Upper lobe of right lung (tissue), 1 donor: ENCODE measurements at places on chromosomes 4 and X.

- DNase-seq = no peak
Observed at GRCh38 chr4:174910271-174910670, 7.9 kb upstream of the ADAM29 start.

GRCh38 chr4:186755550-186756519, 32.2 kb upstream of the FAT1 start:
- no peak for DNase-seq

- no peak for DNase-seq
Observed at GRCh38 chr4:16760617-16761363, 137.7 kb downstream of the LDB2 start.

GRCh38 chr4:64883087-64883807, 474.0 kb upstream of the TECRL start:
- DNase-seq = no peak

DNA sequence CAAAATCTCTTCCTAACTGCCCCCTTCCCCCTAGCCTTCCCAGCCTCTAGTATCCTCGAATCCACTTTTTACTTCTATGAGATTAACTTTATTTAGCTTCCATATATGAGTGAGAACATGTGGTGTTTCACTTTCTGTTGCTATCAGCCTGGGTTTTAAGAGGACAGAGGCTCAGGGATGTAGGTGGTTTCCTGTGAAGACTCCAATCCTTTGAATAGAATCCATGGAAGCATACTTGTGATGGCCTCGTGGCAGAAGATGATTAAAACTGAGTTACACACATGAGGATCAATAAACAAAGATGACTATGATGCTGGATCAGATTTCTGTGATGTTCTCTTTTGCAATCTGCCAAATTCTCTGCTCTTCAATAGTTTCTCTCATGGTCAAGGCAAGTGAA, 29.8 kb downstream of the CD99L2 start:
- DNase-seq = no peak

DNA sequence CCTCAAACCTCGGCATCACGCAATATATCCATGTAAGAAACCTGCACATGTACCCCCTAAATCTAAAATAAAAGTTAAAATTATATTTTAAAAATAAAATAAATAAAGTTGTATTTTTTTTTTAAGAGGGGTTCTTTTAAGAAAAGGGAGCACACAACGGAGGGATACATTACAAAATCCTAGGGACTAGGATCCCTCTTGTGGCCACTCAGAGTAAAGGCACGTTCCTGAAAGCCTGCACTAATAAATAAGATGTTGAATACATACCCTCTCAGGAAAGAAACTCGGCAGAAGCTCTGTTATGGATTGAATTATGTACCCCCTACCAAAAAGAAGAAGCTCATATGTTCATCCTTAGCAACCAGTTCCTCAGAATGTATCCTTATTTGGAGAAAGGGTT, 50.9 kb upstream of the PRDX4 start:
- DNase-seq = no peak

DNA sequence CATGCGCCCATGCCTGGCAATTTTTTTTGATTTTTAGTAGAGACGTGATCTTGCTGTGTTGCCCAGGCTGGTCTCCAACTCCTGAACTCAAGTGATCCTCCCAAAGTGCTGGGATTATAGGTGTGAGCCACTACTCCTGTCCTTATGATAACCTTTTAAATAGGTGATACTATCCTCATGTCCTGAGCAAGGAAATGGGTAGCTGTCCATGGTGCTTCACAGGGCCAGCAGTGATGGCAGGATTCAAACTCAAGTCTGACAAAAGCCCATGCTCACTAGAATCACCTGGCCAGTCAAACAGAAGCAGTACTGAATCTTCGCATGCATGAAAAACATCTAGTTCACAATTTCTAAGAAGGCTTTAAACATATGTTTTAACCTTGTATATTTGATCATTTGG, 235.1 kb downstream of the NR3C2 start:
- no peak for DNase-seq

DNA sequence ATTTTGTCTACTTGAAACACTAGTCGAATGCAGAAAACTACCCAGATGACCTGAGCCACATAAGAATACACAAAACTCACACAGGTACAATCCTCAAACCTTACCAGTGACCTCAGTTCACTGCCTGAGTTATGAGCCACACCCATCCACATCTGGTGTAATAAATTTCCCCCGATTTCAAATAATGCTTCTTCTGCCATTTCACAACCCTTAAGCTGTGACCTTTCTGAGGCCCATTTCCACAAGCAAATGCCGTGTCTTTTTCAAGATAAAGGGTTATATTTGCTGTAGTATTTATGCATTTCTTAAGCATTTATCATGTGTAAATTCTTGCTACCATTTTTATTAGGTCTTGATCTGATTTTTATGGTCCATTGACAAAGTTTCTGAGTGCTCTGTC, 1.8 kb upstream of the ARHGEF38 start:
- DNase-seq = no peak

DNA sequence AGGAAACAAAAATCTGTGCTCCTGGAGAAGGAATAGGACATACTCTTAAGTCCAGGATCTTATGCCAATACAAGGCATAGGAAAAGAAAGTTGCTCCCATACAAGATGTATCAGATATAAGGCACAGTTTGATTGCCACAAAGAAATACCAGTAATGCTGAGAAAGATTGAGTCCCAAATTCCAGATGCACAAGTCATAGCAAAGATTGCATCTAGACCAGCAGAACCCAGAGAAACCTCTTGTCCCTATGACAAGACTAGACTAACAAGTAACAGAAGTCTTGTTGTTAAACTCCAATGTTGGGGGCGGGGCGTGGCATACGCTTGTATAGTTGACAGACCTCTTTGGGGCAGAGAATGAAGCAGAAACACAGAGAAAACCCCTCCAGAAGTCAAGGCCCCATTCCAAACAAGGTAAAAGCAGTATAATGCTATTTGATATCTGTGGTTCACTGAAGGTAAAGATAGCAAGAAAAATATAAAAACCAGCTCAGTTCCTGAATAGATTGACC, 671.5 kb upstream of the GRIA3 start:
- DNase-seq = no peak

GRCh38 chr4:93814722-93815121, 13.8 kb upstream of the ATOH1 start:
- no peak for DNase-seq

DNA sequence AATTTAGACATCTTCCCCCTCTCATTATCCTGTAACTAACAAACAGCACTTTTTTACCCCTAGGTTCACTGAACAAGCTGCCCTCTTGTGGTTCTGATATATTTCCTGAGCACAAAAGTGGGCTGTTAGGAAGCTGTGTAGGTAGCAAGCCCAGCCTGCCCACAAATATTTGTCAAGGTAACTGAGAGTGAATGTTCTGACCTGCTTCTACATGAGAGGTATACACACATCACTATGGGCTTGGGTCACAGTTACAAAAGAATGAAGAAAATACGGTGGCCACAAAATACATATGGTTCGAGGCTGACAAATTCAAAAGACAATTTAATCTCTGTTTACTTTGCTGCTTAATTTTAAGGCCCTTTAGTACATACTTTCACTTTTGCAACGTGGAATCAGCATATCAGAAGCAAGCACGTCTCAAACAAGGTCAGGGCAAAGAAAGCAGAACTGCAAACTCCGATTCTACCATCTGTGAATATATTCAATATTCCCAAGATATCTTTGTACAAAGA, 78.7 kb downstream of the RBM47 start:
- no peak for DNase-seq

DNA sequence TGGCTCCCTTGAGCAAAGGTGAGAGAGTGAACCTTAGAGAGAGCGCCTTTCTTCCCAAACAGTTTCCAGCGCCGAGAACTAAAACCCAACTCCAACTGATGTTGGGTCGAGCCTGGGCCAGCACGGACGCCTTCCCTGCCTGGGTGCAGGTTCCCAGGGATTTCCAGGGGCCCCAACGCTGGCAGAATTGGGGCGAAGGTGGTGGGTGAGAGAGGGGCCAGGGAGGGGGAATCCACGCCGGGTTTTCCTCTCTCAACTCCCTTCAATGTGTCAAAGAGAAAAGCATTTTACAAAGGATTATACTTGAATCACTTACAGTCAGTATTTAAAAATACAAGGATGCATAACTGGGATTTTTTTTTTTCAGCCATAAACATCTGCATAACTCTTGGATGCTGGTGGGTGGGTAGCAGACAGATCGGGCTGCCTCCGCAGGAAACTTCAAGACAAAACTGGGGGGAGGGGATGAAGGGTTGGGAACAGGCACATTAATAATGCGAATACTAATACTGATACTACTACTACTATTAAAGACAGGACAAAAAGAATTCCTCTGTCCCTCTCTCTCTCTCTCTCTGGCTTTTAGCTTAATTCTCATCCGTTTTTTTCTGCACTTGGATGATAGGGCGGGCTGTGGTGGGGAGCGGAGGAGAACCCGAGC, 1.3 kb upstream of the ARX start:
- DNase-seq = no peak

- no peak for DNase-seq
Observed at GRCh38 chr4:1797861-1798579, 4.9 kb downstream of the FGFR3 start.

- DNase-seq = no peak
Observed at GRCh38 chr4:124433500-124433899, 279.0 kb downstream of the ANKRD50 start.

GRCh38 chr4:121392426-121393086, 11.7 kb upstream of the QRFPR start:
- no peak for DNase-seq

DNA sequence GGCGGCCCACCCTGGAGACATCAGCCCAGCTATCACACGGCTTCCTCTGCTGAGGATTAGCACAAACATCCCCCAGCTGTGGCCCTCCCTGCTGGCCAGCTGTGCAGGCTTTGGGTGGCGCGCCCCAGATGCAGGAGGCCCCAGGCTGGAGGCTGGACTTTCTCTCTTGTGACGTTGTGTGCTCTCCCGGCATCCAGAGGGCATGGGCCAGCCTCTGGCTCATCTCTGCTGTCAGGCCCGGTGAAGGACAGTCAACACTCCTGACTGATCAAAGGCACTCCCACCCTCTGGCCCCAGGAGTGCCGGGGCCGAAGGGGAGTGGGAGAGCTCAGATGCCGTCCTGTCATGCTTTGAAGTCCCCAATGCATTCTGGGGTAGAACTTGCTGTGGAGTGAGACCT, 29.9 kb upstream of the PJA1 start:
- DNase-seq = no peak

- DNase-seq = no peak
Observed at GRCh38 chrX:153526801-153527200, 9.4 kb downstream of the ATP2B3 start.

GRCh38 chrX:122913764-122914163, 270.3 kb upstream of the GRIA3 start:
- no peak for DNase-seq

DNA sequence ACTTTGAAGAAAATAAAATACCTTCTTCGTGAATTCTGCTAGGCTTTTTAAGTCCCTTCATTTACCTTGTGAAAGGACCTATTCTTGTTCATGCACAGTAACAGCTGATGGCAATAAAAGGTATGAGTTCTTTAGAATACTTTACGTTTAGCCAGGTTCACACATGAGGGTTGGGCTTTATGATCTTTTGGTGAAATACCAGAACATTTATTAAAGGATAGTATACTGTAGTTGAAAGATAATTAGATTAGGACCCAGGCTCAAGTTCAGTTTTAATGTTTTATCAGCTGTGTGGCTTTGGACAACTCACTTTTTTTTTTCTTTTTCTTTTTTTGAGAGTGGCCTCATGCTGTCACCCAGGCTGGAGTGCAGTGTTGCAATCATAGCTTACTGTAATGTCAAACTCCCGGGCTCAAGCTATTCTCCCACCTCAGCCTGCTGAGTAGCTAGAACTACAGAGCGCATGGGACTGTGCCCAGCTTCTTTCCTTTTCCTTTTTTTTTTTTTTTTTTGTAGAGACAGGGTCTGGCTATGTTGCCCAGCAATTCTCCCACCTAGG, 28.2 kb upstream of the NEIL3 start:
- no peak for DNase-seq
